Type B pancreatic cell (in vitro differentiated cells): ENCODE measurements at places on chromosomes 3 and 15.

DNA sequence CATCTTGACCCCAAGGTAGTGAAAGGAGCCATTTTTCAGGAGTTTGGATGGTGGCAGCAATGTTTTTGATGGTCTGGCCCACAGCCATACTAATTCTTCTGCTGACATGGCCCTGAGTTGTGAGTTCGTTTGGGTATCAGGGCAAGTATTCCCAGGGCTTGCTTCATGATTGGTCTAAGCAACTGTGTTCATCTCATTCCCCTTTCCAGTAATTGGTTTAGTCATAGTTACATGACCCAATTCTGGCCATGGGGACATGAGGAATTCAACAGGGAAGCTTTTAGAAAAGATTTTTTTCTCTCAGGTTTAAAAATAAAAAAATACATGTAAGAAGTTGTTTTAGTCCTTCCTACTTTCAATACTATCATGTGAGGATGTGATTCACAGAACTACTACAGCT, 150.5 kb upstream of the NPHP3 start:
- no peak for DNase-seq

DNA sequence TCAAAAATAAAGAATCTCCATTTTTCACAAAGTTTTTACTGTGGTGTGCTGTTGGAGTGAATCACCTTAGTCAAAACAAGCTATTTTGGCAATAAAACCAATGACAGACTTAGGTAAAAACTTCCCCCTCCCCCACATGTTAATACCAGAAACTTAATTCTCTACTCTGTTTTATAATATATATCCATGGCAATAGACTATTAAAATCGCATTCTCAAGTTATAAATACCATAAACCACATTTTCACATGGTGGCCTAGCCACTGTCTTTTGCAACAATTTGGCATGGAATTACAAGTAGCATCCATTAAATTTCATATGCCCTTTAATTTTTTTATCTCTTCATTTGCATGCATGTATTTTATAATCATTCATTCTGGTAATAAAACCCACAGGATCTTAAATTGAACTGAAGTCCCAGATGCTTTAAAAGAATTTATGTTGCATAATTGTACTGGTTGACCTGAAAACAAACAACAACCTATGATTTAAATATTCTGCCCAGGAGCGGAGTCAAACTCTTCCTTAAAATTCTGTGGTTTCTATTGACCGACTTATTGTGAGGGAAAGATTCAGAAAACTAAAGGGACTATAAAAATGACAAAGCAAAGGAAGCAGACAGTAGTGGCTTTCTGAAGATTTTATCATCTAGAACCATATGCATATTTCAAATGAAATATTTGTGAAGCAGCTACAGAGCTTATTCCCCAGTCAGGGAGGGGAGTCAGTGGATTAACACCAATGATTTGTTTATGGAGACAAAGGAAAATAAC, 229.0 kb upstream of the TBL1XR1 start:
- DNase-seq, result no peak

GRCh38 chr3:46881596-46882376, 4.3 kb downstream of the PTH1R start:
- no peak for DNase-seq

- DNase-seq, result no peak
These were observed 42.3 kb downstream of the TM4SF18 start for GRCh38 chr3:149291178-149291577.

DNA sequence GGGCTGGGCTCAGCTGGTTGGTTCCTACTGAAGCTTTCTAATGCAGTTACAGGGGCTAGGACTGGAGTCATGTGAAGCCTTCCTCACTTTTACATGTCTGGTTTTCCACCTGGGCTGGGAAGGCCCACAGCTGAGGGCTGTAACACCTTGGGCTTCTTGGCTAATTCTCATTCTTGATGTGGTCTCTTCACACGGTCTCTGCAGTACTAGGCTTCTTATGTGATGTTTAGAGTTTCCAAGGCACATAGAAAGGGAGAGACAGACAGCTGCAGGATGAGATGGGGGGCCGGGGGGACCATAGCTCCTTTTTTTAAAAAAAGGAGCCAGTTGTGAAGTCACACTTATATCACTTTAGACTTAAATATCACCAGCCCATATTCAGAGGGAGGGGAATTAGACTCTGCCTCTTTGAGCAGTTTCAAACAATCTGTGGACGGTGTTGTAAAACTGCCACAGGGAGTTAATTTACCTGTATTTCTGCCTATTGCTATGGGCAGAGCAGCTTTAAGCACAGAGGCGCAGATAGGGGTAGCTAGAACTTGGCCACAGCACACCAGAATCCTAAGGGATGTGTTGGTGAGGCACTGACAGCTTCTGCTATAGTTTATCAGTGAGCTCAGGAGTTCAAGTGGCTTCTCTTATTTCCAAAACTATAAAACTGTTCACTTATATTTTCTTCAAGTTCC, 46.7 kb downstream of the NKIRAS1 start:
- DNase-seq, result no peak

GRCh38 chr3:70631716-70632307, 319.4 kb upstream of the MDFIC2 start:
- DNase-seq, result no peak

DNA sequence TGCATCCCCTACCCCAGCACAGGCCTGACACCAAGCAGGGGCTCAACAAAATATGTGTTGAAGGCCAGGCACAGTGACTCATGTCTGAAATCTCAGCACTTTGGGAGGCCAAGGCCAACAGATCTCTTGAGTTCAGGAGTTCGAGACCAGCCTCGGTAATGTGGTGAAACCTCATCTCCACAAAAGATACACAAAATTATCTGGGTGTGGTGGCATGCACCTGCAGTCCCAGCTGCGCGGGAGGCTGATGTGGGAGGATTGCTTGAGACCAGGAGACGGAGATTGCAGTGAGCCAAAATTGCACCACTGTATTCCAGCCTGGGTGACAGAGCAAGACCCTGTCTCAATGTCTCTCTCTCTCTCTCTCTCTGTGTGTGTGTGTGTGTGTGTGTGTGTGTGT, 30.7 kb upstream of the CYP11A1 start:
- no peak for DNase-seq

GRCh38 chr3:184341925-184342324, 4.5 kb downstream of the FAM131A start:
- no peak for DNase-seq

DNA sequence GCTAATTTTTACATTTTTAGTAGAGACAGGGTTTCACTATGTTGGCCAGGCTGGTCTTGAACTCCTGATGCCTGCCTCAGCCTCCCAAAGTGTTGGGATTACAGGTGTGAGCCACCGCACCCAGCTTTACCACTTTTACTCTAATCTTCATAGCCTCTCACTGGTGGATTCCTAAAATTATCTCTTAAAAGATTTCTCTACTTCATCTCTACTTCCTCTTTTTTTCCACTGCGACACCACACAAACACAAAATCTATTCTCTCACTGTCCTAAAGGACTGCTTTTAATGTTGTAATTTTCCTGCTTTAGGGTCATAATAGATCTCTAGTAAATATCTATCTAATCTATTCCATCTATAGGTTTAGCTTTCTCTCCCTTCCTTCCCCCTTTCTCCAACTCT, 34.0 kb upstream of the TBL1XR1 start:
- no peak for DNase-seq
